Activated CD8-positive, alpha-beta memory T cell treated with anti-CD3 and anti-CD28 coated beads, Interleukin-2, amount 10 ng/mL, durations not matched to agents 7 days and 5 days (primary cell): ENCODE measurements at places on chromosomes 2 and 18. TPM values are rescaled to one million over a fixed set of nuclear protein-coding genes. Genes with fewer than 3 reads are reported as not detected.

DTNB gene
- 23.7 TPM for total RNA-seq

GRCh38 chr18:50986360-50987087 lies 18.7 kb downstream of the ELAC1 start:
- DNase-seq: no peak

DNA sequence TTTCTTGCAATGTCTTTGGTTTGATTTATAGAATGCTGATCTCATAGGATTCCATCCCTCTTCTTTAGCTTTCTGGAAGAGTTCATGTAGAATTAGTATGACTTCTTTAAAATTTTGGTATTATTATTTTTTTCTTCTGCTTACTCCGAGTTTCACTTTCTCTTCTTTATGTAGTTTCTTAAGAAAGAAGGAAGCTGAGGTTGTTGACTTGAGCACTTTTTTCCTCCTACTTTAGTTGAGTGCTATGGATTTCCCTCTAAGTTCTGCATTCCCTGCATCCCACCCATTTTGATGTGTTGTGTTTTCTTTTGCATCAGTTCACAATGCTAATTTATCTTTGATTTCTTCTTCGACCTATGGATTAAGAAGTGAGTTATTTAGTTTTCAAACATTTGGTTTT lies 78.9 kb upstream of the SPRED2 start:
- DNase-seq: no peak

GRCh38 chr2:145961846-145962245 lies 1441.9 kb upstream of the ZEB2 start:
- DNase-seq: no peak

GPR35 gene
- 35.4 TPM for total RNA-seq

ARHGEF33 gene
- 1.0 TPM for total RNA-seq

RUFY4 gene
- total RNA-seq: 5.1 TPM

- DNase-seq: no peak
Measured at GRCh38 chr18:45571195-45571594, 44.1 kb upstream of the SLC14A2 start.

- DNase-seq: no peak
Measured at GRCh38 chr2:12010779-12011178, 264.3 kb downstream of the LPIN1 start.

LYPD6 gene
- total RNA-seq: not detected

SNRNP27 gene
- 60.0 TPM for total RNA-seq

DNA sequence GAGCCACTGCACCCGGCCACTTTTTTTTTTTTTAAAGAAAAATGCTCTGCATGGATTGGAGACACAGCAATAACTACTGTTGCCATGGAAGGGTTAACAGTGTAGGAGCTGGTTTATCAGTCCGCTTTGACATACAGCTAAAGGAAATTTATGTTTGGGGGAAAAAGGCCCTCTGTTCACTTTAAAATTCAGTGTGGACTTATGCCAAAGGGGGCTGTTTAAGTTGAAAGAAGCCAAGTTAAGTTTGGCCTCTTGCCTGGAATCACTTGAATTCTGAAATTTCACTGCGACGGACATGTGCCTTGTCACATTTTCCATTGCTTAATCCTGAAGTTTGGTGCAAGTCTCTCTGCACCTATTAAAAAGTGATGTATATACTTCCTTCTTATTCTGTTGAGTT lies 3.1 kb downstream of the KCNE4 start:
- no peak for DNase-seq

DNA sequence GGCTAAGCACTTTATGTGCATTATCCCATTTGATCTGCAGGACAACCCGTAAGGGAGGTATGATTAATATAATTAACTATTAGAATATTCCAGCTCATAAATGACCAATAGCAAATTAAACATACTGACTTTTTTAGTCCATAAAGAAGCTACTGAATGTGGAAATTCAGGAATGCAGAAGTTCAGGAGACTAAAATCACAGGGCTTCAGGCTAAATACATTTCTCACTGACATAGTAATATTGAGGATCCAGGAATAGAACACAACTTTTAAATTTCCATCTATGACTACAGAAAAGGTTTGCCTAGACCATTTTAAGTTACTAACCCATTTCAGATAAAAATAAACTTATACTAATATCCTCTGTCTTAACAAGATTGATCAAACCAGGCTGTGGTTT lies 97.4 kb upstream of the CCDC195 start:
- no peak for DNase-seq

DNA sequence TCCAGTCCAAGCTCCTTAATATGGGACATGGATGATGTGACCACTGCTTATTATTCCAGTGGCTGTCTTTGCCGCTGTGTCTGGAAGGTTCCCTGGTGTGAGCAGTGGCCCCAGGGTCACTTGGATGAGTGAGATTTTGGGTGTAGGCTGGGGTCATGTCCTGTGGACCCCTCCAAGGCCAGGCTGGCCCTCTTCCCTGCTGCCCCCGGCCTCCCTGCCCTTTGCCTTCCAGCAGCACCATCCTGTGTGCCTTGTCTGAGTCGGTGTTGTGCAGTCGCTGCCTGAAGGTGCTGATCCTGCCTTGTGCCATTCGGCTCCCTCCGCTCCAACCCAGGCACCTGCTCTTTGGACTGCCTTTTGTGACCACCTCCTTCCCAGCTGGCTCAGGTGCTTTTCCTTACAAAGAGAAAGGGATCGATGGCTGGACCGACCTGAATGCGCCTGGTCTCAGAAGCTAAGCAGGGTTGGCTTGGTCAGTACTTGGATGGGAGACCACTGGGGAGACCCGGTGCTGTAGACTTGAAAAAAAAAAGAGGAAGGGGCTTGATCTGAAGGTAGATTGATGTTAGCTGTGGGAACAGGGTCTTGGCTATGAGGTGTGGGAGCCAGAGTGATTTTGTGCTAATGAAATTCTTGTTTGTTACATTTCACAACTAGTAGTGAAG lies 16.7 kb upstream of the GREB1 start:
- DNase-seq: no peak

DNA sequence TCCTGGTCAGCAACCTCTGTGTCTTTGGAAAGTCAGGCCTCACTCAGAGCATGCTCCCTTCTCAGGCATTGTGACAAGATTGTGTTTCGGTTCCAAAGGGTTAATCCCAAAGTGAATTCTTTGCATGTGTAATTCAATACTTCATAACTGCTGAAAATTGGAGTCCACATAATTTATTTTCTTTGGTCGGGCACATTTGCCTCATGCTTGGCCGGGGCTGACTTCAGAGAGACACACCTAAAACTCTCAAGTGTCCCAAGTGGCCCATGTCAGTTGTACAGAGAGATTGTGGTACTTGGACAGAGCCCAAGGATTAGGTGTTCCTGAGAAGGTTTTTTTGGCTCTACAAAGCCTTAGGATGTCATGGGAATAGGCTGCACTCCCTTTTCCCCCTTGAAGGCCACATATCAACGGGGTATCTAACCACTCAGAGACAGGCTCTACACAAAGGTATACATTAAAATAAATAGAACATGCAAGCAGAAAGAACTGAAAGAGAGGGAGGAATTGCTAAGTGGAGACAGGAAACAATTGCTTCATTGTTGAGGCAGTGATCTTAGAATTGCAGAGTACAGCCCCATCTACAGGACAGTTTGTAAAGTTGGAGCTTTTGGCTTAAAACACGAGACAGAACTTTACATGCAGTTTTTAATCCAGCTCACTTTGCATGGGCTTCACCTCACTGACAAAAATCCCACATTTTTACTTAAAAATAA lies 1232.3 kb upstream of the ZEB2 start:
- no peak for DNase-seq

- no peak for DNase-seq
Measured at GRCh38 chr18:66167829-66168684, 417.2 kb downstream of the CDH7 start.

DNA sequence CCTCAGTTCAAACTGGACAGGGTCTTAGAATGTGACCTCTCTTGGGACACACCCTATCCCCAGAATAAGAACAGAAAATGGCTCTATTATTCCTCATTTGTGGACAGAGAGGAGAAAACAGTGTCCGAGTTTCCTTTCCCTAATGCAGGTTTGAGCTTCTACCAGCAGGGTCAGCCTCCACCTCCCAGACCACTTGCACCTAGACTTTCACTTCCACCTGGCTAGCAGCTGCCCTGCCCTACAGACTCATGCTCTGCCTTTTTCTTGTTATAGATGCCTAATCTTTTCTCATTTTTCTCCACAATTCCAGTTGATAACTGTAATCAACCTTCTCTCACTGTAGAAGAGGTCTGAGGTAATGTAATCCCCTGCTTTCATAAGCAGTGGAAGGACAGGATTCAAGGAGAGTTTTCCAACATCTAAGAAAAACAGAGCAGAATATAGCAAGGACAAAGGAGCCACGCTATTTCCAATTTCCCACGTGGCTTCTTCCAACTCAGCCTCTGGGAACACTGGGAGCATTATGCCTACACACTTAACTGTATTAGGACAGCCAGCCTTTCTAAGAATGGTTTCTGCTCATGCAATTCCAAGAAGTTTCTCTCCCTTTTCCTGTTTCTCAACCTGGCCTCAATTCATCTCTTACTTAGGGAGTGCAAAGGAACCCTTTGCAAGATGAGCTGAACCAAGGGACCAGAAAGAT lies 239.8 kb downstream of the BCL11A start:
- no peak for DNase-seq

- DNase-seq: no peak
Measured at GRCh38 chr2:46200100-46200690, 97.0 kb upstream of the EPAS1 start.

GALM gene
- total RNA-seq: 86.0 TPM

CENPA gene
- total RNA-seq: 51.6 TPM

DNA sequence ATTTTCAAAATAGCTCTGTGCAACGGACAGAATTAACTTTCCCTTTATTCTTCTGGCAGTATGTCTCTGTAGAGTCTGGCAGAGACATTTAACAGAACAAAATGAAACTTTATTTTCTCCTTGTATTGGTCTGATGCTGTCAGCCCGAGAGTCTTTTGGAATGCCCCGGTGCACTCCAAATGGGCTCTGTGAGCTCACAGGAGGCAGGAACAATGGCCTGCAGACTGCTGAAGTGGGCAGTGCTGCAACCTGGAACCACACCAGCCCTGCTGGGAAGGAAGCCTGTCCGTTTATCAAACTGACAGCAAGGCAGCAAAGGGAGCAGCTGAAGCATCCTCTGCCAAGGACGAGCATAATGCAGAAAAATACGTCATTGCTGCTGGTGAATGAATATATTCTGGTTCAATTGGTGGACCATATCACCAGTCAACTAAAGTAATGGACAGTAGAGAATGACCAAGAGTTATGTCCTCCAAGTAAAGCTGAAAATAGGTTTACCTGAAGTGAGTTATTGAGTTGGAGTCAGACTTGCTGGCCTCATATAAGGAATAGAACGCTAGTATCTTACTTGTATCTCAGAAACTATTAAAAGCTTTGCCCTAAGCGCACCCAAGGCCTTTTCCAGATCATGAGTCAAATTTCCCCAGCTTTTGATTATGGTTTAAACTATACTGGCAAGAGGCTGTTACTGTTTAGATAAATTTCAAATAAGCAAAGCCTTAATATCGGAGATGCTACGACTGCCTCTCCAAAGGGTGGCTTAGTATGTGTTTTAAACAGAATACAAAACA lies 207.6 kb upstream of the TANK start:
- no peak for DNase-seq

CYP26B1 gene
- total RNA-seq: not detected

GRCh38 chr2:207469451-207469850 lies 60.3 kb upstream of the CREB1 start:
- DNase-seq: no peak

UGT1A10 gene
- not detected for total RNA-seq

DNA sequence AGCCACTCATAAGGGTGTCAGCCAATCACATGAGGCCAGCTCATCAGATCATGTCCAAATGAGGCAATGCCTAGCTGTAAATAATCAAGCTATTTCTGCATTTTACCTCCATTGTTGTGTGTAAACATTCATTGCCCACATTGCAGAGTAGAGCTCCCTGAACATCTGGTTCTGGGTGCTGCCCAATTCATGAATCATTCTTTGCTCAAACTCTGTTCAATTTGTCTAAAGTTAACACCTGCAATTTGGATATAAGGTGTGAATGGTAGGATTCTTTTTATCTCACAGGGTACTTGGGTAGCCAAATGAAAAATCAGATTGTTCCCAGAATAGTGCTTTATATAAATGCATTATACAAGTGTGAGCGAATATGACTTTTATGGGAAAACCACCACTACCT lies 345.5 kb upstream of the NT5C1B start:
- no peak for DNase-seq

UGT1A8 gene
- not detected for total RNA-seq

FABP1 gene
- not detected for total RNA-seq

SNED1 gene
- total RNA-seq: 4.6 TPM

PRKAG3 gene
- total RNA-seq: not detected

GRCh38 chr2:173210270-173211196 lies 134.9 kb downstream of the MAP3K20 start:
- DNase-seq: peak; percentile 58

EPAS1 gene
- 42.5 TPM for total RNA-seq

- DNase-seq: no peak
Measured at GRCh38 chr2:150495001-150495400, 7.5 kb upstream of the RND3 start.

DNA sequence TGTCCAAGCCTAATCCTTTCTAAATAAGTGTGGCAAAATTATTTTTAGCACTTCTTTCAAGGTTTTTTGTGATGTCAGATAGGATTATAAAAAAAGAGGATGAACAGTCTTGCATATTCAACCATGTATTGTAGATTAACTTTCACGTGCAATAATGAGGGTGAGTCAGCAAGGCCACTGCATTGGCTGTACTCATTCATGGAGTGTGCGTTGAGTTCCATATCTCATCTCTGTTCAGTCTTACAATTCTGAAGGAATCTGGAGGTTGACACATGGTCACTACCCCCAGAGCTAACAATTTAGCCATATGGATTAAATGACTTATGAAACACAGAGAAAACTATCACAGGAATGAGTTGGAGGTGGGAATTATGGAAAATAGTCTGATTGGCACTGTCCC lies 810.5 kb downstream of the SLC4A3 start:
- DNase-seq: no peak
